ENCODE measurements at places on chromosomes 7 and 10.

- DNase-seq: no peak
Observed at GRCh38 chr10:88922041-88922440, 30.5 kb downstream of the ACTA2 start.

DNA sequence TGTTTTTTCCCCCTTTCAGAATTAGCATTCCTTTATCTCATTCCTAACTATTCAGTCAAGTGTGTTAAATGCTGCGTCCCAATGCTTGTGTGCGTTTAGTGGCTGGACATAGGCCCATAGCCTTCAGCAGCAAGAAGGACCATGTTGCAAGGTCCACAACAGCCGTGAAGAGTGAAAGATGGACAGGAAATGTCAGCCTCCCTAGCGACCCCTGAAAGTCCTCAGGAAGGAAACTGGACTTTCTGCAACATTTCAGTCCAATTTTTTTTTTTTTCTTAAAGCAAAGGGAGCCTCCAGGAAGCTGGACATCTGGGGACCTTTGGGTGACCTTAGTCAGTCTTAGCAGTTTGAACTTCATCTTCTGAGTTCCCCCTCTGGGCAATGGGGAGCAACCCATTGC is 550.7 kb upstream of the MGMT start:
- DNase-seq: no peak

- no peak for DNase-seq
Observed at GRCh38 chr7:101857358-101857811, 40.0 kb downstream of the CUX1 start.

GRCh38 chr7:25851332-25852210 is 300.4 kb upstream of the NFE2L3 start:
- DNase-seq: peak; percentile 85

- no peak for DNase-seq
Observed at GRCh38 chr7:104089612-104090011, 100.2 kb upstream of the RELN start.

- DNase-seq: no peak
Observed at GRCh38 chr7:5672468-5672867, 109.0 kb downstream of the RNF216 start.

DNA sequence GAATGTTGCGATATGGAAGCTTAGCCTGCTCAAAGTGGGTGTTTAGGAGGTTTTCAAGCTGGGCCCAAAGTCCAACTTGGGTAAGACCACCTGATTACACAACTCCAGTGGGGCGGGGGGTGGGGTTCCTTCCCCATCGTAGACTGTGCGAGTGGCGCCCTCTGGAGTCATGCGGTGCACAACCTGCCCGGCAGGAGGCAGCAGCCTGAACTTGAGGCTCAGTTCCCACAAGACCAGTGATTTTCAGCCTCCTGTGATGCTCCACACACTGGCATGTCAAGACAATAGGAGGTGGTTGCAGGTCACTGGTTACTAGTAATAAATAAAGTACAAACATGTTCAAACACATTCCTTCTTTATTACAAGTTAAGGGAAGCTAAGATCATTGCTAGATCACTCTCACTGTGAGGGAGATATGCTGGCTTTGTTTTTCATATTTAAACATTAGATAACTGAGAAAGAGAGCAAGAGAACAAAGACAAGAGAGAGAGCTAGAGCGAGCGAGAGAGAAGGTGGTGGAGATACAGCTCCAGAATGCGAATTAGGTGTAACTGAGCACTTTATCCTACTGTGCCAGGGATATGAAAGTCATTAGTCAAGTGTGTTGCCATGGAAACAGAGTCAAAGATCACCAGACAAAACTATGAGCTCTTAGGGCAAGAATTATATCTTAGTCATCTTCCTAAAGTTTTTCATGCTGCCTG is 97.4 kb upstream of the BMPER start:
- no peak for DNase-seq

- DNase-seq: no peak
Observed at GRCh38 chr7:154474903-154475520, 422.8 kb downstream of the DPP6 start.

- DNase-seq: no peak
Observed at GRCh38 chr7:34067005-34067778, 161.9 kb downstream of the BMPER start.

DNA sequence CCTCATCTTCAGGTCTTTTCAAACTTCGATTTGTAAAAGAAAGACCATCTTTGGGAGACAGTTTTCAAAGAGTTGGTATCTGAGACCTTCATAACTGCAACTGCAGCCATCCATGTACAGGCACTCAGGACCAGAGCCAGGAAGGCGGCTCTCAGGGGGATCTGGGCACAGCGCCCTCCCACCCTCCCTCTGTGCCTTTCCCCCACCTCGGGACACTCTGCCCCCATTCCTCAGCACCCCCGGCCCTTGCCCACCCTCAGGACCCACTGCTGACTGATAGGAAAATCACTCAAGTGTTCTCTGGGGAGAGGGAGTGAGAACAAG is 143.6 kb downstream of the CUBN start:
- no peak for DNase-seq

DNA sequence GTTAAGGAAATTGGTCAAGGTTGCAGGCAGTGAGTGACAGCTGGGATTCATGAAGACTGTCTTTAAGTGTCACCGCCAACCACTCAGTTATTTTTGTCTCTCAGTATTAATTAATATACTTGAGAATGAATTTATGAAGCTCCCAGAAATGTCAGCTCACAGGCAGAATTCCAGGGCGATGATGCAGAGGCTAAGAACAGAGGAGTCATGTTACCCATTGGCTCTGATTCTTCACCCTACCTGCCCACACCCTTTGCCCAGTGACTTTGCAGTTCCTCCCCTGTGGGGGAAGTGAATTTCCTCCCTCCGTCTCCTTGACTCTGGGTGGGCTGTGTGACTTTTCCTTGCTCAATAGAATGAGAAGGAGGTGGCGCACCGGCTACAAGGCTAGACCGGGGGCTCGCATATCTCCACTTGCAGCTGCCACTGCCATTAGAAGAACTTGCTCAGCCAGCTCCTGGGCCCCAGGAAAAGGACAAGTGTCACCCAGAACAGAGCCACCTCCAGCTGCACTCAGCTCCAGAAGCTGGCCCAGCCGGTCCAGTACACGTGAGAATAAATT is 157.1 kb upstream of the PRKCQ start:
- no peak for DNase-seq

DNA sequence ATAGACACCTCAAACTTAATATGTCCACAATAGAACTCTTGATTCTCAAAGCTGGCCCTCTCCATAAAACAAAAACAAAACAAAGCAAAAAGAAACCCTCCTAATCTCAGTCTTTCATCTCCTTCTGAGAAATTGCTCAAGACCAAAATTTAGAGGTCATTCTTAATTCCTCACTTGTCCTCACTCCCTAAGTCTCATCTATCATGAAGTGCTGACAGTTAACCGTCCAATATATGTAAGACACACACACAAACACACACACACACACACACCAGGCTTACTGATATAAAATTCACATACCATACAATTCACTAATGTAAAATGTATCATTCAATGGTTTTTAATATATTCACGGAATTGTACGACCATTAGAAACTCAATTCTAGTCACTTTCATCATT is 17.0 kb upstream of the SVIL start:
- DNase-seq: no peak

DNA sequence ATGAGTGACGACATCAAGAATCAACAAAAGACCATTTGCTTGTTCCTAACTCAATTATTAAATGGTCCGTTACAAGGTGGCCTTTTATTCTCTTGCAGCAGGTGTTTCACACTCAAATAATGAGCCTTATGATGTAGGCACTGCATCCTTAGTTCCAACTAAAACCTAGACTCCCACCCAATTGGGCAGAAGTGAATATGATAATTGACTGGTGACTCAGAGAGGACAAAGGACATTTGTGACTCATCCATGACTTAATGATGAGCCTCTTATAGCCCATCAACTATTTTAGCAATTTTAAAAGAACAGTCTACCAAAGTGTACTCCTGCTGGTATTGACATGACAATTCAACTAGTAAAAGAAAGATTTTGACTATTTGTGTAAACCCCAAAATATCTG is 1027.8 kb upstream of the PHF14 start:
- DNase-seq: no peak

DNA sequence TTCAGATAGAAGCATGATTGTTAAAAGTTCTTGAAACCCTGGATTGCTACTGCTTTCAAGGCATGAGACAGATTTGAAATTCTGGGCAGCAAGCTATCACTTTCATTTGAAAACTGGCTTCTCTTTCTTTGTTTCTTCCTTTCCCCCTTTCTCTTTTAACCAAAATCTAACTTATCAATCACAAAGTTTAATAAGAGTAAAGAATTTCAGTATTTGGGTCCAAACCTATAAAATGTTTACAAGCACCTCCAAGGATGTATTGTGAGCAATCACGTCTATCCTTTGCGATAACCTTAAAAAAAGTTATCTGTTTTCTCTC is 21.6 kb upstream of the RPA3 start:
- DNase-seq: no peak

- no peak for DNase-seq
Observed at GRCh38 chr10:17222329-17222728, 5.7 kb upstream of the VIM start.

GRCh38 chr7:150755473-150756099 is 18.4 kb downstream of the GIMAP5 start:
- DNase-seq: no peak

DNA sequence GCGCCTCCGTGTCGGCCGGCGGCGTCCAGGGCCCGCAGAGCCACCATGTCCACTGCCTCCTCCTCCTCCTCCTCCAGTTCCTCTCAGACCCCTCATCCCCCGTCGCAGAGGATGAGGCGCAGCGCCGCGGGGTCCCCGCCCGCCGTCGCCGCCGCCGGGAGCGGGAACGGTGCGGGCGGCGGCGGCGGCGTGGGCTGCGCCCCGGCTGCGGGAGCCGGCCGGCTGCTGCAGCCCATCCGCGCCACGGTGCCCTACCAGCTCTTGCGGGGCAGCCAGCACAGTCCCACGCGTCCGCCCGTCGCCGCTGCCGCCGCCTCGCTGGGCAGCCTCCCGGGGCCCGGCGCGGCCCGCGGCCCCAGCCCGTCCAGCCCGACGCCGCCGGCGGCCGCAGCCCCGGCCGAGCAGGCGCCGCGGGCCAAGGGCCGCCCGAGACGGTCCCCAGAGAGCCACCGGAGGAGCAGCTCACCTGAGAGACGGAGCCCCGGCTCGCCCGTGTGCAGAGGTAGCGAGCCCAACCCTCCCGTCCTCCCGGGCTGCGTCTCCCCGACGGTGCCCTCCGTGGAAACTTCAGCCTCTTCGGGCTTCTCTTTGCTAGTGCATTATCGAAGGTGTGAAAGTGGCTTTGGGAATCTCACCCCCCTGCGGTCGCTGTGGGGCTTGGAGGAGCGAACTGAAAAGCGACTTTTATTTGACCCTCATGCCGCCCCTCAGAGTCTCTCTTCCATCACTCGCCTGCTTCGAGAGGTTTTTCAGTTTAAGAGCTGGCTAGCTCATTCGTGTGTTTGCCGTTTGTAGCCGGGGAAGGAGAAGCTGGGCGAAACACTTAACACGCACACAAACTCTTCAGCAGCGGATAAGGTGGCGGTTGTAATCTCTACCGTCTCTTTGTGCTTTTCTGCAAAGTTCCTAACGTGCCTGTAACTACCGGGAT is 975 bp downstream of the GLCCI1 start:
- peak; percentile 42 for DNase-seq

DNA sequence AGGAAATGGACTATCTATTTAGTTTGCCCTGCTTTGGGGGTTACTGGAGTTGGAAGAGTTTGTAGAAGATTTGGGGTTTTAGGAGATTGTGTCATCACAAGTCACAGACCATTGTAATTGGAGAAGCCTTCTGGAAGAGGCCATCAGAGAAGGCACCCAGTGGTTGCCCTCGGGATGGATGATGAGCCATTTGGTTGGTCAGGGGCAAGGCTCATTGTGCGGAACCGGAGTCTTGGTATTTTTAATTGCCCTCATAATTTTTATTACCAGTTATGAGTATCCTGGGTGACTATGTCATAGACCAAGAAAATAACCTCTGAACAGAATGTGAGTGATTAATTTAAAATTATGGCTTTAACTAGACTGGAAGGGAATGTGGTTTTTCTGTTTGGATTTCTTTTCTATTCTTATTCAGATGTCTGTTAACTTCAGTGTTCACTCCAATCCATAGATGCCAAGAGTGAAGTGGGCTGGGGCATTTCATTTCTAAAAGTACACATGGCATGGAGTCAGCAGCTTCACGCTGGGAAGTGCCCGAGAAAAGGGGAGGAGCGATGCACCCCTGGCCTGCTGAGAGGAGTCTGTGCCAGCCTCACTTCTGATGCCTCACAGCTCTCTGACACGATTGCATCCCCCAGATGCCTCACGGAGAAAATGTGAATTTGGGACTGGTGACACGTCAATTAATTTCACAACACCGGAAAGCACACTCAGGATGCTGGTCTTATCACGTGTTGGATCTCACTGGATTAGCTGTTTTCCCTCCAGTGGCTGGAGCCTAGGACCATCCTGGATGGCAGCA is 225.6 kb upstream of the IGFBP3 start:
- peak; percentile 53 for DNase-seq

- peak; percentile 90 for DNase-seq
Observed at GRCh38 chr7:47379629-47380324, 202.1 kb downstream of the TNS3 start.

- no peak for DNase-seq
Observed at GRCh38 chr10:29240986-29241660, 47.7 kb upstream of the LYZL1 start.

DNA sequence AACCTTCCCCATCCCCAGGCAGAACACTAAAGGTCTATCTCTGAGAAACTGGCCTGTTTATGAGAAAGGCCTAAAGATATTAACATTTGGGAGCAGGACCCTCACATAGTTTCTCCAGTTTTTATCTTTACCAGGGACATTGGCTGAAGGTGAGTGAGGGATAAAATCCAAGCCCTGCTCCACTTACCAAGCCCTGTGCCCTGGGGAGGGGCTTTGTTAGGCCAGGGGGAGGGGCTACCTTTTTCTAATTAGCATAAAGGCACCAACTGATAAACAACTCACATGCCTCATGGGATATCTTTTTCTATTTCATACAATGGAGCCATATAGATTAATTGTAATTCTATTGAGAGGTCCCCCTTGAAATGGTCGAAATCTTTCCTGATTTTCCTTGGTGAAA is 55.9 kb downstream of the RNLS start:
- DNase-seq: no peak

GRCh38 chr7:128150223-128150865 is 90.7 kb upstream of the LEP start:
- no peak for DNase-seq

GRCh38 chr7:32506266-32507054 is 11.2 kb downstream of the AVL9 start:
- no peak for DNase-seq

DNA sequence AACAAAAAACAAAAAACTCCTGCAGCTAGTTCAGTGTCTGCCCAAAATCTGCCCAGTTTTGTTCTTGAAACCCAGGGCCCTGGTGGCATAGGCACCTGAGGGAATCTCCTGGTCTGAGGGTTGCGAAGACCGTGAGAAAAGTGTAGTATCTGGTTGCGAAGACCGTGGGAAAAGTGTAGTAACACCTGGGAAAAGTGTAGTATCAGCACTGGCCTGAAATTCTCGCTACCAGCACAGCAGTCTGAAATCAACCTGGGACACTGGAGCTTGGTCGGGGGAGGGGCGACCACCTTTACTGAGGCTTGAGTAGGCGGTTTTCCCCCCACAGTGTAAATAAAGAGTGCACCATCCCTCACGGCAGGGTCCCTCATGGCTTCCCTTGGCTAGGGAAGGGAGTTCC is 82.5 kb upstream of the SP4 start:
- DNase-seq: no peak
